ENCODE measurements at places on chromosomes 13 and 19.

- no peak for DNase-seq
Measured at GRCh38 chr19:11848200-11848593, 329 bp upstream of the ZNF439 start.

DNA sequence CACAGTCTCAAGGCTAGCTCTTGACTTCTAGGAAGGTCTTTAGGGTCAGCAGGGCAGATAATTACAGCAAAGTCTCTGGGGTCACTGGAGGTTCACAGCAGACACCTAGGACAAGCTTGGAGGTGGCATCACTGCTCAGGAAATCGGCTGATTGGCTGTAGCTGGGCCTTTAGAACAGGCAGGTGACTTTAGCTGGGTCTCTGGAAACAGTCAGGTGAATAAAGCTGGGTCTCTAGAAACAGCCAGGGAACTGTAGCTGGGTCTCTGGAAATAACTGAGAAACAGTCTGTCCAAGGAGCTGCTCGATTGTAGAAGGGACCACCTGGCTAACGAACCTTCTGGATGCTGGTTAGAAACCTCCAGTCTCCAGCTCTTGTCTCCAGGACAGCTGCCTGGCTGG is 10.0 kb downstream of the LAIR1 start:
- DNase-seq: no peak

- no peak for DNase-seq
Measured at GRCh38 chr19:23799321-23799720, 40.6 kb upstream of the ZNF681 start.

- no peak for DNase-seq
Measured at GRCh38 chr19:46847528-46847927, 3.1 kb downstream of the AP2S1 start.

DNA sequence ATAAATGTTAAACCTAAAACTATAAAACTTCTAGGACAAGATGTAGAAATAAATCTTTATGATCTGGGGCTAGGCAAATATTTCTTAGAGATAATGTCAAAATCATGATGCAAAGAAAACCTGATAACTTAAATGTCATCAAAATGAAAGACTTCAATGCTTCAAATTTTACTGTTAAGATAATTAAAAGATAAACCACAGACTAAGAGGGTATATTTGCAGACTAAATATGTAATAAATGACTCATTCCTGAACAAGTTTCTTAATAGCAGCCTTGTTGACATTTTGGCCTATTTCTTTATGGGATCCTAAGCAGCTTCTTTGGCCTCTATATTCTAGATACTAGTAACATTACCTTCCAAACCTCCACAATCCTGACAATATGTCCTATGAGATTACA is 2878.3 kb upstream of the PCDH20 start:
- DNase-seq: no peak

GRCh38 chr13:109874484-109875454 is 88.4 kb upstream of the IRS2 start:
- DNase-seq: no peak

- DNase-seq: no peak
Measured at GRCh38 chr13:82412749-82413148, 1469.5 kb downstream of the SLITRK1 start.

DNA sequence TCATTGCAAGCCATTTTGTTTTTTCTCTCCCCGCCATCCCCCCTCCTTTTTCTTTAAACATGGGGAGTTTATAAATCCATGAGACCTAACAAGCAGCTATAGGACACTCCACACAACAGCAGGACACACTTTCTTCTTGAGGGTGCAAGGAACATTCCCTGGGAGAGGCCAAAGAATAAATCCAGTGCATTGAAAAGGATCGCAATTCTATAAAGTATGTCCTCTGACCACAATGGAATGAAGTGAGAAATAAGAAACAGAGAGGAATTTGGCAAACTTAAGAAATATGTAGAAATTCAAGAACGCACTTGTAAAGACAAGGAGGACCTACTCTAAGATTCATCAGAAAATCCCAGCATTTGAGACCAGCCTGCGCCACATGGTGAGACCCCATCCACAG is 11.9 kb downstream of the KLF2 start:
- DNase-seq: no peak

- no peak for DNase-seq
Measured at GRCh38 chr13:108924541-108924940, 295.1 kb downstream of the MYO16 start.

DNA sequence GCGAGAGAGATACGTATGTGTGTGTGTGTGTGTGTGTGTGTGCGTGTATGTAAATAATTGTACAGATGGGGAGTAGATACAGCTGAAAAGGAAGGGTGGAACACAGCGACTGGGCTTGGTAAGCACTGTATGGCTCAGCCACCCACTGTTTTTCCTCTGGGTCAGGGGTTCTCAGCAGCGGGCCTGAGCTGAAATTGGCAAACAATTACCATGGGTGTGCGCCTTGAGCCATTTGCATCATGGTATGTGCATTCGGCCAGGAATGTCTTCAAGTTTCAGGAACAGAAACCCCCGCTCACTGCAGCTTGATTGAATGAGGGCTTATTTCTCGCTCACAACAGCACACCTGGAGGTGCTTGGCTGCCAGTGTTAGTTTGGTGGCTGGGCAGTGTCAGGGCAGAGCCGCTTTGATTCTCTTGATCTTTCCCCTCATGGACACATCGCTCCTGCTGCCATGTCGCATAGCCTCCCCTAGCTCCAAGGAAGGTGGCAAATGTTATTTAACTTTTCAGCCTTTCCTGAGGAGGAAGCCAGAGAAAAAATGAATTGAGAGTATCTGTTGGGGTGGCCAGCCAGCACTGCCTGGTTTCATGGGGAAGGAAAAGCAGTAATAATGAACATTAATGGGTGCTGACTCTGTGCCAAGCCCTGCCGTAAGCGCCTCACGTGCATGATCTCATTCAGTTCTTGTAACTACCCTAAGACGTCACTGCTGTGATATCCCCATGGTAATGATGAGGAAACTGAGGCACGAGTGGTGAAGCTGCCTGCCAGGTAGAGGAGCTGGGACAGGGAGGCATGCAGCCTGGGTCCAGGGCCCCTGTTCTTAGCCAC is 126.9 kb downstream of the SIPA1L3 start:
- DNase-seq: no peak

GRCh38 chr13:79457948-79458347 is 23.0 kb upstream of the NDFIP2 start:
- no peak for DNase-seq

GRCh38 chr13:46606970-46607369 is 54.0 kb downstream of the LRCH1 start:
- DNase-seq: no peak

DNA sequence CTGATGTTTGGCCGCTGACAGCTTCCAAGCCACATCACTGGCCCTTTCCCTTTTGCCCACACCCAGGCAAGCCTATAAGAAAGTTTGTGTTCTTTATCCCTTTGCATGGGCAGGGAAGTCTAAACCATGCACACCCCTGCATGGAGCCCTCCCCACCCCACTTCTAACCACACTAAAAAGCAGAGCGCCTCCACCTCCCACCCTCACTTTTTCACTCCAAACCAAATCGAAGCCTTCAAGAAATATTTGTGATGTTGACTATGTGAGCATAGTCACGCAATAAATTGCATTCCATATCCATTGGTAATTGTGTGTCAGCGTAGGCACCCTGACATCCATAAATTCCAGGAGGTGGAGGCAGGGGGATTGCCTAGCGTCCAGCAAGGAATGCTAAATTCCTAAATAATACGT is 104.4 kb upstream of the LSM14A start:
- DNase-seq: no peak

DNA sequence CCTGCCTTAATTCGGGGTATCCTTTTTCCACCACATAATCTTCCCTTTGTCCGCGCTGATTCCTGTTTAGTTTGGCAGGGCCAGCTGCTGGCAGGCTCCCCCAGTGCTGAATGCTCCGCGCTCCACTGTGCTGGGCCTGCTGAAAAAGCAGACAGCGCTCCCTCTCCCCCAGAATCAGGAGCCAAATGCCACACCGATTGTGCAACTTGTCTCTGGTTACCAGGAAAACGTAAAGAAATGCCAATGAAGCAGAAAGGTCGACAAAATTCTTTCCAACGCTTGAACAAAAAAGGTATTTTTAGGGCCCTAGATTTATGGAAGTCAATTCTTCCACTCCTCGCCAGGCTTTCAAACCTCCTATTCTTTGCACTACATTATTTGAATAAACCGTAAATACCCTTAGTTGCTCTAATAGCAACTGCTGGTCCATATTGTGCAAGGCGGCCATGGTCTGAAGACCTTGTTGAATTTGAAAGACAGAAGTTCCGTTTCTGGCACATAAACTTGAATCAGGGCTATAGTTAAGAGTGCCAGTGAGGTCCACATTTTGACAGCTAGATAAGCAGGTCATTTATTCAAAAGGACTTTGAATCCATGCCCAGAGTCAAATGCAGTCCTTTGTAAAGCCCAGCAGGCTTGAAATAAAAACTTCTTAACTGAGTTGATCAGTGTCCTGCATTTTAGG is 206.7 kb upstream of the RFC3 start:
- peak; percentile 74 for DNase-seq

DNA sequence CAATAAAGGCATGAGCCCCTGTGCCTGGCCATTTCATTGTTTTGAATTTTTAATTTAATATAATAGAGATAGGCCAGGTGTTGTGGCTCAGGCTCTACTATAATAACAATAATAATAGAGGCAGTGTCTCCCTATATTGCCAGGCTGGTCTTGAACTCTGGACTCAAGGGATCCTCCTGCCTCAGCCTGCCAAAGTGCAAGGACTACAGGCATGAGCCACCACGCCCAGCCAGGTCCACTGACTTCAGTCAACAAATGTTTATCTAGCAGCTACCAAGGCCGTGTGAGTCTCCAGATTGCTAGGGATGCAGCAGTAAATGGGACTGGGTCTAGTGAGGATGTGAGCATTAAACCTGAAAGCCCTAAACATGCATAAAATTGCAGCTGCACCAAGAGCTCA is 13.8 kb upstream of the ILF3 start:
- no peak for DNase-seq

DNA sequence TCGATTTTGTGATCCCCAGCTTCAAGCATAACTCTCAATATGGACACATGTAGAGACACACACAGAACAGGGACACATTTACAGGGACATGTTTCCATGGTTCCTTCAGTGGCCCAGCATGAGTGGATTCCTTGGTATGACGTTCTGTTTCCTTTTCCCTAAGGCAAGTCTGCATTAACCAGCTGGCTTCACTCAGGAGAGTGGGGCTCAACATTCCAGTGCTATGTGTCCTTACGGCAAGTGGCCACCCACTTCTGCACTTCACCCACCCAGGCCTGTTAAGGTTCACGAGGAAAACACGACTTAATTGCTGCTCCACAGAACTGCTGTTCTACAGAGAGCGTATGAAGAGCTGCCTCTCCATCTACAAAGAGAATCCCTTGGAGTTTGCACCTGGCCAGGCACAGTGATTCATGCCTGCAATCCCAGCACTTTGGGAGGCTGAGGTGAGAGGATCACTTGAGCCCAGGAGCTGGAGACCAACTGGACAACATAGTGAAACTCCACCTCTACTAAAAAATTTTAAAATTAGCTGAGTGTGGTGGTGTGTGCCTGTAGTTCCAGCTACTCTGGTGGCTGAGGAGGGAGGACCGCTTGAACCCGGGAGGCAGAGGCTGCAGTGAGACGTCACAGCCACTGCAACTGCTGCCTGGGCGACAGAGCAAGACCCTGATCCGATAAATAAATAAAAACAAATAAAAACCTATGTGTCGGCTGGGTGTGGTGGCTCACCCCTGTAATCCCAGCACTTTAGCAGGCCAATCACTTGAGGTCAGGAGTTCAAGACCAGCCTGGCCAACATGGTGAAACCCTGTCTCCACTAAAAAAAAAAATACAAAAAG is 32.5 kb downstream of the BRD4 start:
- no peak for DNase-seq

DNA sequence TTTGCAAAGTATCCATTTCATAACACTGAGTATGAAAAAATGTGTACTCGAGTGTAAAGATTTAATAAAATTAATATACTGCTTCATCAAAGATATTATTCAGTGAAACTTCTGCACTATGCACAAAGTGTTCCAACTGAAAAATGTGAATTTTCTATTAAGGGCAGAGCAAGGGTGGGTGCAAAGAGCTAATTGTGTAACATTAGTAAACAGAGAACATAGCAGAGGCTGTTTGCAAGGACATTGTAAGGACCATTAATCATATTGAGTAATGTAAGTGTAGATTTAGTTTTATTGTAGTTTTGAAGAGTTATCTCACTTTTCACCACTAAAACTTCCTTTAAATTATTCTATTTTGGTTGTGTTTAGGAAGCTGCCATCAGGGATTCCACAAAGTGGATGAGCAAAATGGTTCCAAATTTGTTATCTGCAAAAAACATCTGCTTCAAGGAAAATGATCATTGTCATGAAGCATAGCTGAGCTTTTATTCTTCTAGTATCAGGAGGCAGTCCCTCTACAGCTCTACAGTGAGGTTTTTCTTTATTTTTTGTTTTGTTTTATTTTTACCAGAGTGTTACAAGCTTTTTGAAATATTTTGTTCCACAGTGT is 1375.4 kb downstream of the SLITRK1 start:
- DNase-seq: no peak

DNA sequence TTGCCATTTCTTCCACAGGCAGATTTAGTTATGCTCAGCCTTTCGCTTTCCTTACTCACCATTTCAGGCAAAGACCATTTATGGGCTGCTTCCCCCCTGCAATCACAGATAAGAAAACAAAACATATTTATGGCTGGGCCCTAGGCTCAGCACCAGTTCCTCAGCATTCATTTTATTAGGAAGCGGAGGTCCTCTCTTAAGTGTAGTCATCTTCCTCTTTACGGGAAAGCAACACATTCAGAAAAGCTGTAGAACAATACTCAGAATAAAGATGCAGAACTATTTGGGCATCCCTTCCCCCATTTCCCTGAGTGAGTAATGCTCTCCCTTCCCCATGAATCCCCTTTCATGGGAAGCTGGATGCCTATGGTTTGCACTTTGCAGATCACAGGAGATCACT is 27.9 kb downstream of the FLT1 start:
- no peak for DNase-seq

GRCh38 chr19:52735734-52736133 is 890 bp upstream of the ZNF611 start:
- no peak for DNase-seq

DNA sequence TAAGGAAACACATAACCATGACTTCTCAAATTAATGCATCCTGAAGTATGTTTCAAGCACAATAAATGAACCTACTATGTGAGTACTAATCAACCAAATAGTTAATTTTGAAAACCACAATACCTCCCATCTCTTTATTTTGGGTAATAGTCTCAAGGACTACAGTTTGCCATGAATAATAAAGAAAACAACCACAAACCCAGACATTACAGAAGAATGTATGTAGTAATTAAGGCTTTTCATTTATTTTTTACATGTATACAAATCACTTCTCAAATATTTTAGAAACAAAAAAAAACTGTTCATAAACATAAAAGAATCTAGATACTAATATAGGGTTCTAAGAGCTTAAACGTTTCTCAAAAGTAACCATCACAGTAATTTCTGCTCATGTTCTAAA is 6.8 kb downstream of the KATNAL1 start:
- no peak for DNase-seq

DNA sequence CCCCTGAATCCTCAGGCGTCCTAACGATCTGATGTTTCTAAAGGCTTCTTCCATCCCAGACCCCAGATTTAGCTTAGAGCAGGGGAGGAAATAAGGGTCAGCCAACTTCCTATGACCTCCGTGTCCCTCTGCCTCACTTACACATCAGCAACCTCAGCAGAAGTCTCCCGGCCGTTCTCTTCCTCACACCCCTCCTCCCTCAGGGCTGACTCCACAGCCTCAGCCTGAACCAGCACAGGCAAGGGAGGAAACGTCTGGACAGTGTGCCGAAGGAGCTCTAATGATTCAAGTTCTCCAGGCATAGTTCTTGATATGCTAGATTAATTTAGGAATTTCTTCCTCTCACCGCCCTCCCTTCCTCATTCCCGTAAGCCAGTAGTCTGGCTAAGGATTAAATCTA is 121.4 kb downstream of the NUFIP1 start:
- no peak for DNase-seq
